ENCODE measurements at places on chromosomes 6 and 20. TPM values are rescaled to one million over a fixed set of nuclear protein-coding genes. Genes with fewer than 3 reads are reported as not detected.

Gene TP53TG5
- total RNA-seq: 0.15 TPM

Gene TAGAP
- 53.0 TPM for total RNA-seq

Gene PHF1
- 26.1 TPM for total RNA-seq

Gene GFRAL
- not detected for total RNA-seq

Gene NRN1
- 0.26 TPM for total RNA-seq

Gene PPP1R16B
- total RNA-seq: 128 TPM

Gene LPA
- total RNA-seq: not detected

Gene SPTLC3
- total RNA-seq: 1.2 TPM

Data from activated CD8-positive, alpha-beta memory T cell treated with anti-CD3 and anti-CD28 coated beads, Interleukin-2, amount 10 ng/mL, durations not matched to agents 7 days and 5 days (primary cell).